Mammary epithelial cell (primary cell): ENCODE measurements at places on chromosomes 1 and 21.

DNA sequence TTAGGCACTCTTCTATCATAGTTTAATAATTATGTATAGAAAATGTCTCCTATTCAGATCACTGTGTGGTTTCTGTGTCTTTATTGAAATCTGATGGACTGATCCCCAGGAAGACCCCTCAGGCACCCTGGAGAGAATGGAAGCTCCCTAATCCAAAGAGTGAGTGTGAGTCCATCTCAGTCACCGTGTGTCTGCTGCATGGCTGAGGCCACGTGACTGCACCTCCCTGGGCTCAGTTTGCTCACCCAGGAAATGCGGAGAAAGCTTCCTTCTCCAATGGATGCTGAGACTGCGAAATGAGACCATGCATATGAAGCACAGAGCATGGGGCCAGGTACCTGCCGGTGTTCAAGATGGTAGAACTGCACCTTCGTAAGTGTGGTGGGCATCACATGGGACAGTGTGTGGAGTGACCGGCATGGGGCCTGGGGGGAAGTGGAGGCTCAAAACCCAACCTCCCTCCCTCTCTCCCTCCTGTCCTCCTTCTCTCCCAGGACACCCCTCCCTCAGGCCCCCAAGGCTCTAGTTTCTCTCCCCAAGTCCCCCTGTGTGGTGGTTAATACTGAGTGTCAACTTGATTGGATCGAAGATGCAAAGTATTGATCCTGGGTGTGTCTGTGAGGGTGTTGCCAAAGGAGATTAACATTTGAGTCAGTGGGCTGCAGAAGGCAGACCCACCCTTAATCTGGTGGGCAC is 557.5 kb downstream of the PTPRU start:
- DNase-seq, result no peak

DNA sequence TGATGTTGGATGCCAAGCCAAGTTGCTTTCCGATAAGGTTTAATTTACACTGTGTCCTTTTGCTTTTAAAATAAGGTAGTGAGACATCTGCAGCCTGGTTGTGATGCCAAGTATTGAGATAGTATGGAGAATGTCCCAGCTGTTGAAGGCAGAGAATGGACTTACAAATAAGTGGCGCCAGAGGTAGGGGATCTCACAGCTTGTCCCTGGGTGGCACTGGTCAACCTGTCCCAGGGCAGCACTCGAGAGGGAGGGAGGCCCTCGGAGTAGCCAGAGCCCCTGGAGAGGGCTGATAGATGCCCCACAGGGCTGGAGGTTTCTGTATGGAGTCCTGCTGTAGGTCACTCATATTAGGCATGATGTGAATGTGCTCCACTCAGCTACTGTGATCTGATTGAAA is 98.5 kb downstream of the GALNT2 start:
- no peak for DNase-seq

DNA sequence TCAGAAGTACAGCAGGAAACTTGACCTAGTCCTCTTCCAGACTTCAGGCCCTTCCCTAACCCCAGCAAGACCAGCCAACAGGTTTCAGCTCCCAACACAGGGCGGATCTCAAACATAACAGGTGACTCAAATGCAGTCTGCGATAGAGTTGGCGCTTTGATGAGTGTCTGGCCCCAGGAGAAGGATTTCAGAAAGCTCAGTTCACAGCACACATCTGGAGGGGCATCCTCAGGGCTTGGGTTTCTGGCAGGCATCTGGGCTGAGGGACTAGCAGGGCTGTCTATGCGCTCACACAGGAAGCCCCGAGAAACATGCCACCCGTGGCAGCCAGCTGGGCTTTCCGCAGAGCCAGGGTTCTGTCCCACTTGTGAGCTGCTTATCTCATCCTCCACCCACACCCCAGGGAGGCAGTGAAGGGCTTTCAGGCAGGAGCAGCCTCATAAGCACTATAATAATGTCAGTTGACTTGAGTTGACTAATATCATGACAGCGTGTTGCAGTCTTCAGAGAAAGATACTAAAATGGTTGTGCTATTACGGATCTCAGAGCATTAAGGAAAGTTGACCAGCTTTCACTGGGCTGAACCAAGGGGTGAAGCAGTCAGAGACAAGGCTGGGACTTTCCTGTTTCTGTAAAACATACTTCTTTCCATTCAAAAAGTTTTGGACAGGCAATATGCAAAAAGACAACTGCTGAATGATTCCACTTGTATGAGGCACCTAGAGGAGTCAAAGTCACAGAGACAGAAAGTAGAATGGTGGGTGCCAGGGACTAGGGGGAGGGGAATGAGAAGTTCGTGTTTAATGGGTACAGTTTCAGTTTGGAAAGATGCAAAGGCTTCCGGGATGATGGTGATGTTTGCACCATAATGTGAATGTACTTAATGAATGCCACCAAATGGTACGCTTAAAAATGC is 233.0 kb upstream of the IRF2BP2 start:
- no peak for DNase-seq

GRCh38 chr1:235442788-235443429 is 61.3 kb downstream of the B3GALNT2 start:
- peak; percentile 65 for DNase-seq

DNA sequence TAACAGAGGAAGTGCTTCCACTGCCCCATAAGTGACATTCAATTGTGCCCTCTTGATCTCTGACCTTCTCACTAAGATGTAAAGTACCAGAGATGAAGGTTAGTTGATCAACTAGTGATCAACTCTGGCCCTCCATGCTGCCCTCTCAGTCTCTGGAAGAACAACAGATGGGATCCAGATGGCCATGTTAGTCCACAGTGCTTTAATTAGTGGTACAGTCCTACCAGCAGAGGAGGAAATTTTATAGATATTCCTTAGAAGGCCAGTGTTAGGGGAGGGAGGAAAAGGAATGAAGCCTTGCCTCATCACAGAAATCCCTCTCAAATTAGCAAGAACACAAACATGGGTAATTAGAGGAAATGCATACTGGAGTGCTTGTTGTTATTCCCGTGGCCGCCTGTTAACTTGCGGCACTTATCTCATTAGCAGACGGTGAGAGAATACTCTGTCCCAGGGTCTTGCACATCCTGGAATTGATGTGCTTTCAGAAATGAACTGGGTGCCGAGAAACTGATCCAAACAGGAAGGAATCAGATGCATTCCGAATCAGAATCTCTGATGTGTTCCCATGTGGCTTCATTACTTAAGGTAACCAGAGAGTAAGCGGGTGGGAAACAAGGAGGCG is 91.1 kb upstream of the RGS4 start:
- no peak for DNase-seq

DNA sequence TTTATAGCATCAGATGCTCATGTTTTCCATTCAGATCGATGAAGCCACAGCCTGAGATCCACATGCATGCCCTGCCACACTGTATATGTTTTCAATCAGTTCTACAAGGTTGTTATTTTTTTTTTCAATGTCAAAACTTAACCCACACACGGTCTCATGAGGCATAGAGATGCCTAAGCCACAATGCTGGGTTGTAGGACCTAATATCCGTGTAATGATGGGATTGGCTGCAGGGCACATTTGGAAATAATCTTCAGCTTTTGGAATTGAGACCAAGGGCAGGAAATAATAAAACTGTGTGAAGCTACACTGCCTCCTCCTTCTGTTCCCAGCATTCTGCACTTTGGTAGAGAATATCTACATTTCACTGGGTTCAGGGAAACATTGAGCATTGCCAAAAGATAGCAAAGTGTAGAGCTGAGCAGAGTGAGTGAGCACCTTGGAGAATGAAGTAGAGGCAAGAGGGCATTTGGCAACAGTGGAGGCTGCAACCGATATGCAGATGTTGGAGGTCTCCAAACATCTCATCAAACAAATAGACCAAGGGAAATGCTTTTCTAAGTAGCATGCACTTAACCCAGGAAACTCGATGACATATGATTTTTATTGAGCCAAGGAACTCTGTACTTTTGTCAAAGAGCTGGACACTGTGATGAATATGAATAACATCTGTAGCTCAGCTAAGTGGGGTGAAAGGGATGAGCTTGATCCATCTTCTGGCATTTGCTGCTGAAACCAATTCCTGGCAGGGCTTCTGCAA is 176.7 kb downstream of the LYPLAL1 start:
- DNase-seq, result no peak

DNA sequence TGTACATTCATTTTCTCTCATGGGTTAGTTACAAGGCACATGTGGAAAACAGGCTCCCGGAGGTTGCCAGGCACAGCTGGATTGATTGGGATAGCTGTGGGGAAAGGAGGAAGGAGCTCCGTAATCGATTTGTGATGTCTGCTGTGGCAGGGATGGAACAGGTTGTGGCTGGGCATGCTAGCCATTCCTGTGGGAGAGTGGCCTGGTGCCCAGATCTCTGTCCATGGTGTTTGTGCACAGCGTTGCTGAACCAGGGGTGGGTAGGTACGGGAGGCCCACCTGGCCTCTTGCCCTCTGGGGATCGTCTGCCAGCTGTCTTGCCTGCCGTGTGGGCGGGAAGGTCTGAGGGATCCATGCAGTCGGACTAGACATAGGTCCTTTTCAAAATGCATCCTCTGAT is 302.8 kb upstream of the VAMP3 start:
- peak; percentile 10 for DNase-seq
